ENCODE measurements at places on chromosomes 11 and 22.

DNA sequence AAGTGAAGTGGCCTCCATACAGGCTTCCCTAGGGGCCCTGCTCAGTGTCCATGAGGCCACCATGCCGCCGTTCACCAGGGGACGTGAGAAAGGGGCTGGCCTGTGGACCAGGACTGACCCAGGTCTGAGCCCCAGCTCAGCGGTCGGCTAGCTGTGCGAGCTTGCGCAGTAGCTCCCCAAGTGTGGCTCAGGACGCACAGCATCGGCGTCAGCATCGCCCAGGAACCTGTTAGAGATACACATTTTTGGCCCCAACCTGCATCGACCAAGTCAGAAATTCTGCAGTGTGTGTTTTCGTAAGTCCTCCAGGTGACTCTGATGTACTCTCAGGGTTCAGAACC is 429 bp downstream of the TP53AIP1 start:
- DNase-seq, result no peak

GRCh38 chr11:37264060-37264459 is 666.0 kb upstream of the RAG2 start:
- no peak for DNase-seq

- DNase-seq, result no peak
These were observed 1174.4 kb downstream of the BRD1 start for GRCh38 chr22:48653306-48653705.

GRCh38 chr22:39627865-39628562 is 57.5 kb downstream of the CACNA1I start:
- DNase-seq, result no peak

DNA sequence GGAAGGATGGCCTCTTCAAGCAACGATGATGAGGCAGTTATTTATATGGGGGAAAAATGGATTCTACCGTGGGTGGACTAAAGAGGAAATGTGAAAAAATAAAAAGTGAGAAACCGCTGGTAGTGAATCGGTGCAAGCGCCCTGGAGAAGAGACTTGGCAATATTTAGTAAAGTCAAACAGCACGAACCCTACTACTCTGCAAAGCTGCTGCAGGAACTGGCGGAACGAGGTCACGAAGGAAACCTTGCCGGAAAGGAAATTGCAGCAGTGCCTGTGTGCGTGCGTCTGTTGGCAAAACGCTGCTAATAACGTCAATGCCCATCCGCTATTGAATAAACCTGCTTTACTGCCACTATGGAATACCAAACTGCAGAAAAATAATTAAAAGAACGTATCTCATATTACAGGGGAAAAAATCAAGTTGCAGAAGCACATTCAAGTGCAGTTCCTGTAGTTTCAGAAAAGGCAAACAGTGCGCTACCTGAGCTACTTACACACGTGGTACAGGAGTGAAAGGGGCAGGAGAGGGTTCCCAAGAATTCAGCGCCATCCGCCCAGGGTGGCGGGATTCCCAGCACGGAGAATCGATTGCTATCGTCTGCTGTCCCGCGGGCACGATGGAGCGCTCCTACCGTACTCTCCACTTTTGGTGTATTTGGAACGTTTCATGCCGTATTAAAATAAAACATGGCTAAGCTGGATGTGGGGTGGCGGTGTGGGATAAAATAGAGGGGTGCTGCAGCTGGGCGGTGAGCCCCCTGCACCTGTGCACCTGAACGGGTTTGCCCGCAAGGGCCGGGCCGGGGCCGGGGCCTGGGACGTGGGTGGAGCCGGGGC is 585 bp upstream of the NADSYN1 start:
- DNase-seq, result peak; percentile 76

DNA sequence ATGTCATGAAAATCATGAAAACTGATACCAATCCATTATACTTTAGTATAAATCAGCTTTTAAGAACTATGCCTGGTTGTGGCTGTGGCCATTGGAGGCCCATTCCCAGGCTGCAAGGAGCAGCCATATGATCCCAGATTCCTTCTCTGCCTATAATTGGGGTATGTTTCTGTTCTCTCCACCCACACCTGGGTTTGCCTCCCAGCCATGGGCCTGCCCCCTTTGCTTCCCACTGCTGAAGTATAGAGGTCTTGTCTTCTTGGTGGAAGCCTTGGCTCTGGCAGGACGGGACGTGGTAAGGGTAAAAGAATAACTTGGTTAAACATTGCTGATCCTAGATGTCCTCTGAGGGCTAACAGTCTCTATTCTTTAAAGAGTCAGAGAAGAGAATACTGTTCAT is 2.4 kb downstream of the MICAL2 start:
- no peak for DNase-seq

- DNase-seq, result no peak
These were observed 69.1 kb downstream of the YAP1 start for GRCh38 chr11:102179371-102179770.

GRCh38 chr11:19735909-19736498 is 23.4 kb downstream of the NAV2 start:
- DNase-seq, result peak; percentile 54

- DNase-seq, result peak; percentile 64
These were observed 451 bp upstream of the HDHD5 start for GRCh38 chr22:17159504-17159951.

- no peak for DNase-seq
These were observed 355.9 kb downstream of the BUD13 start for GRCh38 chr11:116416852-116417251.

DNA sequence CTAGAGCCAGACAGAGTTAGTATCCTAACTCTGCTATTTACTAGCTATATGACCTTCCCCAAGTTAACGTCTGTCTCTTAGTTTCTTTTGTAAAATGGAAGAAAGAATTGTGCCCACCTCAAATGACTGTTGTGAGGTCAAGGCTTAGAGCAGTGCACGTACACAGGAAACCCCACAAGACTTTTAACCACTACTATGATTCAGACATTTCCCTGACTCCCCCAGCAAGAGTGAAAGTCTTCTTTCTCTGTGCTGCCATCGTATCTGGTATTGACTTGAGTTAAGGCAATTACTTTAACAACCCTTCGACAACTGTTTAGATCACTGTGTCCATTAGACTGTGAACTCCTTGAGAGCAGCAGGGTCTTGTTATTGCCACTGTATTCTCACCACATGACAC is 2.6 kb upstream of the OR52W1 start:
- DNase-seq, result no peak

DNA sequence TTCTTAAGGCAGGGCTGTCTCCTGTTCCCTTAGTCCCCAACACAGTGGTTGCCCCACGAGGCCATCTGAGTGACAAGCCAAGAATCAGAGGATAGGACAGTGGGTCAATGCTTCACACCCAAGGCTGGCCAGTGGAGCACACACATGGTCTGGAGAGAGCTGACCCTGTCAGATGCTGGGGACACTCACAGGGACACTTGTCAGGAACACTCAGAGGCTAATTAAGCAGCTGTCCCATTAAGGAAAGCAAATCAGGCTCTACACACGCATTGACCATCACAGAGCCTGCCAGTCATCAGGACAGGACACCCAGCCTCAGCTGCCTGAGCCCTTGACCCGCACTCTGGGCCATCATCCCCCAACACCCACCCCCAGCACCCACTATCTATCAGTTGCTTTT is 18.2 kb downstream of the GDPD5 start:
- no peak for DNase-seq

DNA sequence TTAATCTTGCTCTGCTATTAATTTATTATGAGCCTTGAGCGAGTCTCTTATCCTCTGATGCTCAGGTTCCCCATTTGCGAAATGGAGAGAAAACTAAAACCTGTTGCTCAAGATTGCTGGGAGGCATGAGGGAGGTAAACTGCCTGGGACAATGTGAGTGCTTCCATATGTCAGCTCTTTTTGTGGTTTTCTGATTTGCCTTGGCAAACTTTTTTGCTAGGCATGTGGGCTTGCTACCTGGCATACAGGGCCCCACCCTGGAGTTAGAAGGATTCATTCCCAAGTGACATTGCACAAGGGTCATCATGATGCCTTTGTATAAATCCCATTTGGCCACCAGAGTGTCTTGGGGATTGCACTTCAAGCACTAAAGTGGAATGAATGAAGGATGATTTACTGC is 22.4 kb downstream of the TSPAN18 start:
- DNase-seq, result no peak

DNA sequence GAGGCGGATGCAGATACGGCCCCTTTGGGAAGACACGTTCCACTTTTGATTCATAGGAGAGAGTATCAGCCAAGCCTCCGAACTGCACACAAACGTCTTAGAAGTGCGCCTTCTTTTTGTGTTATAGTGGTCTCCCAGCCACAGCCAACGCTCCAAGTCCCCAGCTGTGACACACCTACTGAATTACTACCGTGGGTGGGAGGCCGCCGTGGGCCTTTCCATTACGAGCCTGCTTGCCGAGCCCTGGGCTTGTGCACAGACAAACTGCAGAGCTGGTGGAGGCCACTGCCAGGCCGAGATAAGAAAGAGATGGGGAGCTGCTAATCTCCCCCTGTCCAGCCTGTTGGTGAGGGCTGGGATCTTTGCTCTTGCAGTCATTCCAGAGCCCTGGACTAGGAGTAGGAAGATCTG is 761 bp downstream of the HMBS start:
- no peak for DNase-seq

- DNase-seq, result no peak
These were observed 6.8 kb upstream of the TPBGL start for GRCh38 chr11:75233754-75234172.

Data from NCI-H1092 treated with DMSO at 0.1 percent for 48 hours (cell line).